ENCODE measurements at places on chromosomes 7 and 10.
A peak's percentile ranks its signal among the peaks of the same experiment; 100 is the strongest.

- DNase-seq, result no peak
Observed at GRCh38 chr7:50661345-50662040, 96.3 kb upstream of the DDC start.

GRCh38 chr7:120327054-120327453 lies 54.1 kb downstream of the KCND2 start:
- no peak for DNase-seq

GRCh38 chr10:95290461-95291364 lies at the start of gene PDLIM1:
PDLIM1 (minus strand) TSS chr10:95291003; CDS start chr10:95290915, 88 bp downstream.
- DNase-seq, result no peak

DNA sequence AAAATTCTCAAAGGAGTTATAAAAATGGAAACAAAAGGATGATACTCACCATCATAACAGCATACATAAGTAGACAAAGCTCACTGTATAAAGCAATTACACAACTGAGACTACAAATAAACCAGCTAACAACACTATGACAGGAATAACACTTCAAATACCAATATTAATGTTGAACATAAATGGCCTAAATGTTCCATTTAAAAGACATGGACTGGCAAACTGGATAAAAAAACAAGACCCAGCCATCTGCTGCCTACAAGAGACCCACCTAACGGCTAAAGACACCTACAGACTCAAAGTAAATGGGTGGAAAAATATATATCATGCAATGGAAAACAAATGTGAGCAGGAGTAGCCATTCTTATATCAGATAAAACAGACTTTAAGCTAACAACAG lies 69.2 kb upstream of the DDC start:
- DNase-seq, result no peak

DNA sequence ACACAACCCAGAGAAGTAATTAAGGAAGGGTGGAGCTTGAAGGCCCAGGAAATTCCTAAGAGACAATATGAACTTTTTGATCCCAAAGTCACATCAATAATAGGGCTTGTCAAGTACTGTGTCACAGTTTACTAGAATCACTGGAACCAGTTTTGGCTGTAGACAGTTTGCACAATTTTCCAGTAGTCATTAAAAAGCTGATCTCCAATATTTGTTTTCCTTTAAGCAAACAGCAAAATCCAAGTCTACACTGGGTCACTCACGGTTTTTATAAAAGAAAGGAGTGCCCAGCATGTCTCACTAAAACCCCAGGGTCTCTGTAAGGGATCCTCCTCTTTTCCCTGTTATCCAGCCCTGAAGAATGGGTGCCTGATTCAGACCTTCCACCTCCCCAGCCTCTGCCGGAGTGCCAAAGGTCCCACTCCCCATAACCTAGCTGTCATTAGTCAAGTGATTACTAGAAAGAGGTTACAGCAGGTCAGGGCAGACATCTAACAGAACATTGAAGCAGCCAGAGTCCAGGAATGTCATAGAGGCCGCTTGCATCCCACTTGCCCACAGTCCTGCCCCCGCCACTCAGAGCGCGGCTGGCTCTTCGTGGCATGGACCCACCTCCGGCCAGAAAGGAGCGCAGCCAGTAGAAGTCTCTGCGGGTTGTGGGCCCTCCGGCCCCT lies 552 bp downstream of the SLC25A16 start:
- peak; percentile 14 for DNase-seq

- DNase-seq, result no peak
Observed at GRCh38 chr7:96093435-96093834, 228.5 kb downstream of the SLC25A13 start.

GRCh38 chr10:14360961-14361360 lies 30.2 kb upstream of the FRMD4A start:
- no peak for DNase-seq

DNA sequence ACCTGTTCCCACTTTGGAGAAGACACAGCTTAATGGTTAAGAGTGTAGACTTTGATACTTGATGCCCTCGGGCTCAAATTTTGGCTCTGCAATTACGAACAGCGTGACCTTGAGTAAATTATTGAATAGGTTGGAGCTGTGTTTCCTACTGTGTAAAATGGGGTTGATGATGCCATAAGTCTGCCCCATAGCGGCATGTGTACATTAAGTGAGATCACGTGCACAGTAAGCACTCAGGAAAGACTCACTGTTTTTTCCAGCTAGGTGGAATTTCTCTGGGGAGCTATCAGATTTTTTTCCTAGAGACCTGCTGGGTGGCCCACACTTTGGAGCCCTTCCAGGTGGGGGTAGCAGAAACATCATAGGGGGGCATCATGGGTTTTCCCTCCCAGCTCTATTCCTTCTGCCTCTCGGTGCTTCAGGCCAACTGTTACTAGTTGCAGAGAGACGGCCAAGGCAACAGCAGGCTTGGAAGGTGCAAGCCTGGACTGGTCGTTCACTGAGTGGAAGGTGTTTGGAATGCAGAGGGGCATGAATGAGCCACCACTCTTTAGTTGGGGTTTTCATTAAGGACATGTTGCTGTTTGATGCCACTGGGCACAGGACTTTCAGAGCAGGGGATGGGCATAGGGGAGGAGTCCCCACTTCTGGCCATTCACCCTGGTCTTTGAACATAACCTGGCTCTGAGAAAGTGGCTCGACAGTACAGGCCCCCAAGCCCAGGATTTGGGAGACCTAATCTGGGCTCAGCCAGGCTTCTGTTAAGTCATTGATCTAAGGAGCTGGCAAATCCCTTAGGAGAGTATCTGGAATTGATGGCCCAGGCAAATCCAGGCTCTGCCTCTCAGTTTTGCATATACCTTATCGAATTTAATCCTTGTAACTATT lies 64.0 kb downstream of the SYPL1 start:
- DNase-seq, result peak; percentile 39

GRCh38 chr10:133198206-133198605 lies 31.8 kb upstream of the UTF1 start:
- DNase-seq, result no peak

DNA sequence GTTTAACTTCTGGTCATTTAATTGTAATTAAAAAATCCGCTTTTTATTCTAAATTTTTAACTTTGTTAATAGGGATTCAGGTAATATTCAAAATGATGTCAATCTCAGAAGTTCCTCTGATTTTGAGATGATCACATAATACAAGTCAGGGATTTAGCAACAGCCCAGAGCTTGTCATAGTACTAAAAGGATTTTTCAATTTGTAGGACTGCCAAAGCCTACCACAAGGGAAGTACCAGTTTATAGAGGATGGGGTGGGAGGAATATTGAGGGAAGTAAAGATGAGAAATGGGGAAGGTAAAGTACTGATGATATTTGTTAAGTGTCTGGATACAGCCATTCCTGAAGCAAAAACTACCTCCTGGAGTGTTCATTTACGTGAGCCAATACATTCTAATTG lies 278.2 kb upstream of the TEX47 start:
- DNase-seq, result no peak

DNA sequence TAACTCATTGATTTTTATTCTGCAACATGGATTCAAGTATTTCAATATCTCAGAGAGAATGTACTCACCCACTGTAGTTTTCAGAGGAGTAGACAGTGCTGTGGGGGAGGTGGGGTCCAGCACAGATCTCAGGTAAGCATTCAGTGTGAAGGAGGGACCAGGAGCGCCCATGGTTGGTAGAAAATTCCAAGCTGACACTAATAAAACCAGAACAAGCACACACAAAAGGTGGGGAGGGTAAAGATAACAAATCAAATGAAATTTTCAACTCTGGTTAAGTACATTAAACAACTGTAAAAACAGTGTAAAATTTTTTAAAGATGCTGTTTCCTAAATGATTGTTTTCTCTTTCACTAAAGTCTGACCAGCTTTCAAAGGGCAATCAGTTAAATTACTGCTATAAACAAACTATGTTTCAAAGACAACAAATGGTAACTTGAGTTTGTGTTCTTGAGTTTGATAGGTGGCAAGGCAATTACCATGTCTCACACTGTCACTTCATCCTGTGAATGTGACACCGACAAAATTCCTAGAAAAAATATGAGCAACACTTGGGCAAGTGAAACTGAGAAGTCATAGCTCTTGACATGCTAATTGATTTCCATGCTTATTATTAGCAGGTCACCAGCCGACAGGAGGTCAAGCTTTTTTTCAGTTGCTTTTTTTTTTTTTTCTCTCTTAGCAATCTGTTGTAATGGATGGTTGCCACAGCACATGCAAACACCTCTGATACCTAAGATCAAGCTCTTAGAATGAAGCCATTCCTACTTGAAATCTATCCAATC lies 205.8 kb upstream of the SLC26A5 start:
- DNase-seq, result peak; percentile 50

- DNase-seq, result no peak
Observed at GRCh38 chr7:132328047-132328620, 248.1 kb downstream of the PLXNA4 start.

DNA sequence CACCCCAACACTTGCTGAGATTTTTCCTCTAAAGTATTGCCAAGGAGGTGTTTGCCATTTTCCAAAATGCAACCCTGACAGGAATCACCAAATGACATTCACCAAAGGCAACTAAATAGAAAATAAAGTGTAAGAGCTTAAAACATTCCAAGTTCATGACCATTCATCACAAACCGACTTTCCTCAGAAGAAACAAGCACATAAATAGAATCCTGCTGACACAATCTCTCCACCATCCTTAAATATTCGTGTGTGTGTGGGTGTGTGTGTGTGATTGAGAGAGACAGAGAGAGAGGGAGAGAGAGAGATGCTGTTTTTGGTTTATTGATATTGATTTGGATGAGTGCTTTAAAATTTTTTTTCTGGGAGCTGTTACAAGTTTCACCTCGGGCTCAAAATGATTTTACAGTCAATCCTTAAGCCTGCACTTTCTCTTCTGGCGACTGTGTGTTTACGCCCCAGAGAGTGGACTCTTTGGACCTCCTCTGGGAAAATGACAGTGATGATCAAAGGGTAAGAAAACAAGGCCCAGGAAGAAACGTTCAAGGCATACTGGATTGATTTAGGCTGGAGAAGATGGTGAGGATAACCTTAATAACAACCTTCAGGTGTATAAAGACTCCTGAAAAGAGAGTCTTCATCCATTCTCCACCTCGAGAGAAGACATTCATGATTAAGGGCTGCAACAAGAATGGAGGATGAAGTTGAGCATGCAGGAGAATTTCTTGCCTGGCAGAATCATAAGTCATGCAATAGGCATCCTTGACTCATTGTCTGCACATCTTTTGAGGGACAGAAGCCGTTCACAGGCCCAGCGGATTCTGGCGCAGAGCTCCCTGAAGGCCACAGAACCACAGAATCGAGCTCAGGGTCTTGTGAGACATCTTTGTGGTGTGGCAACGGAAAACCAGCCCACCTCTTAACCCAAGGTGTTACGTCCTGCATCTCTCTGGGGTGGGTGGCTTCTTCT lies 104.4 kb upstream of the FGFR2 start:
- no peak for DNase-seq

Data from NCI-H524 (cell line).